Activated CD4-positive, alpha-beta T cell treated with anti-CD3 and anti-CD28 coated beads, Interleukin-2, amount 50 U/mL, for 24 hours (primary cell): ENCODE measurements at places on chromosomes 5 and 9.

DNA sequence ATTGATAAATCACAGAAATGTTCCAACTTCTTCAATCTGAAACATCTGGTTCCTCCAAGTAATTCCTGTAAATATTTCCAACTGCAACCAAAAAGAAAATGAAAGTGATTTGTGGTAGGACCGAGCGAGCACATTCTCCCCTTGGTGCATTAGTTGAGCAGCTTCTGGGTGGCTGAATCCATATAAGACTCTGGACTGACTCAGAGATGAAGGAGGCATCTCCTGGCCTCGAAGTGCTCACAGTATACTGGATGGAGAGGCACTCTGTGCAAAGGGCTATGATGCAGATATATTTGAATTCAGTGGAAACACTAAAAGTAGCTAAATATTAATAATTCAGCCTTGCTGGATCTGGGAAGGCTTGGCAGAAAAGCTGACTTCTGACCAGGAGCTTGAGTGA lies 265.0 kb downstream of the MARCHF11 start:
- no peak for DNase-seq

- DNase-seq = no peak
Observed at GRCh38 chr9:118882684-118883083, 486.6 kb downstream of the BRINP1 start.

- DNase-seq = no peak
Observed at GRCh38 chr9:128282500-128282899, 6.4 kb downstream of the SWI5 start.

GRCh38 chr9:34541540-34541939 lies 18.8 kb upstream of the ENHO start:
- DNase-seq = no peak

DNA sequence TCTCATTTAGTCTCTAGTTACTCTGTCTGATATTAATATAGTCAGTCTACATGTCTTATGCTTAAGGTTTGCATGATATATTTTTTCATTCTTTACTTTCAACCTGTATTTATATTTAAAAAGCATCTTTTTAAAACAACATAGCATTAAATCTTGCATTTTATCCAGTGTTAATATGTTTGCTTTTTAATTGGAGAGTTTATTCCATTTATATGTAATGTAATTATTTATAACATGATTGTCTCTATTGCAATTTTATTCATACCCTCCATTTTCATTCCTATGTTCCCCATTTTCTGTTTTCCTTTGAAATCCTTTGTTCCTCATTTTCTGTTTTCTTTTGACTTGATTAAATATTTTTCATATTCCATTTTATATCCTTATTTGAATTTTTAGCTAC lies 13.3 kb downstream of the PCDHB15 start:
- no peak for DNase-seq
